NCI-H1436 (cell line): ENCODE measurements at places on chromosomes 1 and 21.

DNA sequence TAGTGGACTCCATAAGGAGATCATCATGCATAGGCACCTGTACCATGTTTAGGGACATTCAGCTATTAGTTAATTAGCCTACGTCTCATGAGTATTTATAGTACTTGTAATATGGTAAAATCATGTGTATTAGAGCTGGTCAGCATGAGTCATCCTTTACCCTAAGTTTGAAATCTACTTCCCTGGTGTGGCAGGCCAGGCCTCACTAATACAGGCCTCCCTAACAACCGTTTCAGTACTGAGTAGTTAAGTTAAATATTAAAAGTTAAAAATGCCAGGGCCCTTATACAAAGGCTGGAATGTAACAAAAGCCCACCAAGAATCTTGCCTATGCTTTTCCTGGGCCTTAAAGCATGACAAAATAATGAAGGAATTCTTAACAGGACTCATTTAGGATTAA is 356.3 kb upstream of the DPYD start:
- DNase-seq, result no peak

- DNase-seq, result no peak
Observed at GRCh38 chr1:162674034-162674608, 41.9 kb downstream of the DDR2 start.

DNA sequence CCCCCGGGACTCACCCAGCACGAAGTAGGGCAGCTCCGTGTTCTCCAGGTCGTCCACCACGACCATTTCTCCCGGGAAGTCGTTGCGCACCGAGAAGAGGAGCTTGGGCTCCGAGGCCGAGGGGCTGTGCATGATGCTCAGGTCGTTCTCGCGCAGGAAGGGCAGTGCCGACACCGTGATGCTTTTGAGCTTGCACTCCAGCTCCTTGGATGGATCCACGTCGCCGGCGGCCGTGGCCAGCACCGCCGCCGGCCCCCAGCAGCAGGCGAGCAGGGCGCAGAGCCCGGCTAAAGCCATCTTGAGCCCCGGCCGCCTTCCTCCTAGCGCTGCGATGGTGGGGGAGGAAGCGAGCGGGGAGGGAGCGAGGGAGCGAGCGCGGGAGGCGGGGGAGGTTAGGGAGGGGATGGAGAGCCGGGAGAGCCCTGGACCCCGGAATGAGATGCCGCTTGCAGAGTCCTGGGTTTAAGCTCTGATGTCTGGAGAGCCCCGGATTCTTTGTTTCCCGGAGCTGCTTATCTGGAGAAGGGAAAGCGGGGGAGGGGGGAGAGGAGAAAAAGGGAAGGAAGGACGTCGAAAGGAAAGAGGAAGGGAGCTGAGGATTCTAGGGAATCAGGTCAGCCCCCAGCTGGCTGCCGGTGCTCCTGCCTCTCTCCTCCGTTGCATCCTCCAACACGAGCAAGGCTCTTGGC is at the start of gene ASTN1:
Gene ASTN1, minus strand, starts transcription at position 333 of the 689 bp plus-strand sequence. Its CDS starts 36 bp downstream, at position 297.
- DNase-seq, result no peak

- no peak for DNase-seq
Observed at GRCh38 chr1:231032963-231033362, 7.1 kb downstream of the FAM89A start.

- DNase-seq, result peak; percentile 60
Observed at GRCh38 chr1:205013683-205014367, 29.2 kb upstream of the CNTN2 start.

- DNase-seq, result no peak
Observed at GRCh38 chr1:83515578-83516154, 483.3 kb downstream of the TTLL7 start.
